HAP-1 (cell line): ENCODE measurements at places on chromosomes 16 and 17.

DNA sequence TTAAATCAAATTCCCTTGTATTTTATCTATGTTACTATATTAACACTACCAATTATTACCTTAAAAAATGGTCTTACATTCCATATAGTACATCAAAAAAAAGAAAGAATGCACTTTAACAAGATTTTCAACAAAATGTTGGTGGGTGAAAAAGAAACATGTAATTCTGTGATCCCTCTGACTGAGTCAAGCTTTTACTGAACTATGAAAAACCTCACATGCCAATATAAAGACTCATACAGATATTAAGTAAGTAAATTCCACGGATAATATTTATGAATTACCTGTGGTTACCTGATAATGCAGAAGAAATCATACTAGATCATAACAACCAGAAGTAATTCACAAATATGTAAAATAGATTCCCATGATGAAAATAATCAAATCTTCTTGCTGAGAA is 12.4 kb downstream of the COIL start:
- DNase-seq: no peak

- no peak for DNase-seq
These were observed 18.5 kb downstream of the DEXI start for GRCh38 chr16:10923650-10924214.

GRCh38 chr17:10629706-10630105 is 27.4 kb downstream of the MYH3 start:
- DNase-seq: no peak

- DNase-seq: no peak
These were observed 91.8 kb downstream of the YPEL2 start for GRCh38 chr17:59423137-59423724.

GRCh38 chr16:9035996-9036395 is 55.4 kb upstream of the HAPSTR1 start:
- no peak for DNase-seq

DNA sequence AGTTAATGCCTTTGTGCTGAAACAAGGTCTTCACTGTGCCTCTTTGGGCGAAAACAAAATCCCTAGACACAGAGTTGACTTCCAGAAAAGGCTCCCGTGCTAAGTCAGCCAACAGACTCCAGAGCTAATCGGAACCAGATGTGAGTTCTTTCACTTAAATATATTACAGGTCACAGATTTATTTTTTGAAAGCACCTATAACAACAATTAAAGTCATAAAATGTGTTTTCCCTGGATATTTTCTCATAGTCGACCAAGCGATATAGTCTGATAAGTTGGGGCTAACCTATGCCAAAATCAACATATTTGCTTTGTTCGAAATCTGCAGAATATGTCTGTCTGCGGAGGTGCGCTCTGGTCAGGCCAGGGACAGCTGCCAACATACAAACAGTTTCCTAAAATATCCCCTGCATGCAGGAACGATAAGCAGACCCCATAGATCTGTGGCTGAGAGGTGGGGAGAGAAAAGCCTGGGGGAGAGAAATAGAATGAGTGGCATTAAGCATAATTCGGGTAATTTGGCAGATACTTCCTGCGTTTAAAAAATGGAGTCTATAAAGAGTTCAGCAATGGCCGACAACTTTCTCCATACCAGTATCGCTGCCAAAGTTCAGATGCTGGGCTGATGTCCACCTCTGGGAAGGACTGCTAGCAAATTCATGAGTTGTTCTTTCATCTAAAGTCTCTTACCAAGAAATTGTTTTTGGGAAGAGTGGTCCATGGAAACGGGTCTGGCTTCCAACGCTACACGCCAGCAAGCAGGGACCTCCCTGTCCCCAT is 50.8 kb upstream of the MYH10 start:
- DNase-seq: no peak

DNA sequence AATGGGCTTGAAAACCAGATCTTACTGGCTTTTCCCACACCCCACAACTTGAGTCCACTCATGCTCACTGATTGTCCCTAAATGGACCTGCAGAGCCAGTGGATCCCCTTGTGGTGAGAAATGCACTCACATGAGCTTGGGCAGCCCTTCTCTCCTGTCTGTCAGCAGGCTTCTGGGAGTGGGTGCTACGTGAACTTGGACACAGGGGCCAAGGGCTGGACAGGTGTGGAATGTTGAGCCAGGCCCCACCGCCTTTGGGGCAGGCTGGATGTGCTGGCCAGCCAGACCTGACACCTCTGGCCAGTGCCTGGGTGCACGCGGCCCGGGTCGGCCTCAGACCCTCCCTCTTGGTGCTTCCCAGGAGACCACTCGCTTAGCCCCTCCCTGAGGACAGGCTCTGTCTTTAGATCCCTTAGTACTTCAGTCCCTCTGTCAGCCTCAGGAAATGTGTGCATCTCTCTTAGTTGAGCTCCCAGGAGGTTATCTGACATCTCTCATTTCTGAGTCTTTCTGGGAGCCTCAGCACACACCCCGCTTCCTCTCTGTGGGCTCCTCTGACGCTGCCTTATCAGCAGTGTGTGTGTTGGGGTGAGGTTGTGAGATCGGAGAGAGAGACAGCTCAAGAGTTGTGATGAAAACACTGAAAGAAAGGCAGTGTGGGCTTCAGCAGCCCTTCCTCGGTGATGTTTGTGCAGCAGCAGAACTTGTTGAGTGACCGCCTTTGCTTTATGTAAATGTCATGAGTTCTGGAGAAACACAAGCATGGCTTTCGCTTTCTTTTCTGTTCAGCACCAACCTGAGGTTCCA is 117.0 kb downstream of the RAB11FIP4 start:
- no peak for DNase-seq

DNA sequence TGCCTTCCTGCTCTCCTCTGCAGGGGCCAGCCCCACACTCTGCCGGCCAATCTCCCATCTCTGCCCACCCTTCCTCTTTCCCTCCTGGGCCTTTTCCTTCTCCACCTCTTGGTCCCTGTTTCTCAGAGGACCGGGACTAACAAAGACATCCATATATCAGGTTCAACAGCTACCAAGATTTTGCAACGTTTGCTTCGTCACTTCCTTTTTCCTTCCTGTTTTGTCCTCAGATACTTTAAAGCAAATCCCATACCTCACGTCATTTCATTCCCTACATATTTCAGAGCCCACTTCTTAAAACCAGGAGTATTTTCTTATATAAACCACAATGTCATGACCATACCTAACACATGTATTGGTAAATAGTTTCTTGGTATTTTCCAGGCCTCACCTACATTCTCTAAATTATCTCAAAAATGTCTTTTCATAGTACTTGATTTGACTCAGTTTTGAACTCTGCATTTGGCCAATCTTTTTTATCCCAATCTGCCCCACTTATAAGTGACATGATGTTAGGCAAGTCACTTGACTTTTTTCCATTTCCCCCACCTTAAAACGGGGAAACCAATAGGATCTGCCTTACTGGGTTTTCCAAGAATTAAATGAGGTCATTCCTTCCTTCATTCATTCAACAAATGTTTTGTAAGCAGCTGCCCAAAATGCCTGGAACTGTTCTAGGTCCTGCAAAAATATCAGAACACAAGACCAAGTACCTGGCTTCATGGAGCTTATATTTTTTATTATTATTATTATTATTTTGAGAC is 7.2 kb upstream of the USP10 start:
- no peak for DNase-seq

DNA sequence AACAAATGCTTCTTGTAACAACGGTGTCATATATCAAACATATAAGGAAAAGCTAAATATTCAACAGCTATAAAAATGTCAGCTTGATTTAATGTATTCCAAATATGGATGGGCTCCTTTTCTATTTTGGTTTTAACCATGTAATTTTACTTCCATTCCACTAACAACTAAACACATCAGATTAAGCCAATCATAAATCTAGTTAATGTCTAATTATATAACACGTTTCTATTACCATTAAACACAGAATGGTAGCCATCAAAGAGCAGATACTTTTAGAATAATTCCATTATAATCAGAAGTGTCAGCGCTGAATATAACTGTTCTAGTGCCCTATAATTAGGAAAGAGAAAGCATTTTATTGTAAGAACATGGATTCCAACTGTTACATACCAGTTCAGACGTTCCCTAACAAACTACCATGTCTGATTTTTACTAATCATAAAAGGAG is 10.0 kb downstream of the CMC2 start:
- no peak for DNase-seq

- DNase-seq: no peak
These were observed 37.7 kb downstream of the TMEM114 start for GRCh38 chr16:8552487-8553221.

- DNase-seq: no peak
These were observed at the start of gene HS3ST2 for GRCh38 chr16:22813948-22814710. Gene HS3ST2, plus strand, starts transcription at chr16:22814162. Its CDS starts 449 bp downstream, at chr16:22814611.

DNA sequence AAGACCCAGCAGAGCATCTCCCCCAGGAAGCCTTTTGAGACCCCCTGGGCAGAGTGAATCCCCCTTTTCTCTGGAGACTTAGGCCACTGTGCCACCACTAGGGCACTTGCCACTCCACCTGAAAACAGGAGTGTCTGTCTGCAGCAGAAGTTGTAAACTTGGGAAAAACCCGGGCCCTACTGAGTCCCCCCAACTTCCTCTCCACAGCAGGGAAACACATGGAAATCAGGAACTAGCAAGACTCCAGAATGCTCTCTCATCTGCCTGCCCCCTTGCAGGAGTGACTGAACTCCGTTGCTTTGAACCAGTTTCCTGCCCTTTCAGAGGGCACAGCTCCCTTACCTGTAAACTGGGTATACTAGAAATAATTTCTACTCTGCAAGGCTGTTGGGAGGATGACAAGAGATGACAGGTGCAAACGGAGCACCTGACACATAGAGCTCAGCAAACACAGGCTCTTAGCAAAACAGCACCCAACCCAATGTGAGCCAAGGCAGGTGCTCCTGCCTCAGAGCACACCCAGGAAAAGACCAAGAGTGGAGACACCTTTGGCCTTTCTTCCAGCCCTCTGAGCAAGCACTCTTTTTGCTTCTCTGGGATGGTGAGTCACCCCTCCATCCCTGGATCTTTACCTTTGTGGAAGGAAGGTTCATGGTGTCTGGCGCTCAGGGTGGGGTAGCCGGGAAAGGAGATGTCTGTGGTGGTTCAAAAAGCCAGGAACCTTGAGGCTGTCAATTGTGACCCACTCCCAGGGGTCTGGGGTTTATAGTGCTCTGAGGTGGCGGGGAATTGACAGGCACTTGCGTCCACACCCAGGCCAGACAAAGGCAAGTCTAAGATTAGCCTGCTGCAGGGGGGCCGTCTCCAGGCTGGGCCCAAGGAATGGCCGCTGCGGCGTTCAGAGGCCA is at the start of gene HCRT:
TSS of gene HCRT (minus strand) at position 740 of the 908 bp plus-strand sequence. CDS start at position 653, 87 bp downstream.
- no peak for DNase-seq

- DNase-seq: no peak
These were observed 3.6 kb downstream of the MYO1C start for GRCh38 chr17:1488826-1489270.

- DNase-seq: no peak
These were observed 44.7 kb upstream of the PRSS54 start for GRCh38 chr16:58339452-58339981.

DNA sequence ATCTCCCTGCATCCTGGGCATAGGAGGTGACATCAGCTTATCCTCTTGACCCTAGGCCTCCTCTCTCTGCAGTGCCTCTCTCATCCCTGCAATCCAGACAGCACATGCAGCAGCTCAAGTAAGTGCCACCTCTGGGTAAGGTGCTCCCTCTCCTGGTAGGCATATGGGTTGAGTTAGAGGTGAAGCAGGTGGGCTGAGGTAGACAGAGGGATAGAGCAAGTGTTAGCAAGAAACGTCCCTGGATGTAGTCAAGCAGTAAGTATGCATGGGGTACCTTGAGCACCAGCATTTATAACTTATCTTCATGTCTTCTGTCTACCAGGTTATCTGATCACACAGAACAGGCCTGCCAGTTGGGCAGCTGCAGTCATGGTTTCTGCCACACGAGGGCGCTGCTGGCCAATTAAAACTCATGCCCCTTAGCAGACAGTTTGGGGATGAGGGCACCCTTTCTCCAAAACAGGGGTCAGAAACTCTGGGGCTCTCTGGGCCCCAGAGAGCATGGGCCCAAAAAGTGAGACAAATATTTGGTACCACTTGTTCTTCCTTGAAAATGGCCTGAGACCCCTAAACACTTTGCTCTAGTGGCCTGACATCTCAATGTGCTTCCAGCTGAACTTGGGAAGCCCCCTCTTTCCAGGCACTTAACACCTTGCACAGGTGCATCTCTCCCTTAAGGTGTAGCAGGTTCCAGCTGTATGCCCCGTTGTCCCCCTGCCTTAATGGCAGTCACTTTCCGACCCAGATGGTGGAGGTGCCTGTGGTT is 59.8 kb downstream of the NEUROD2 start:
- DNase-seq: peak; percentile 81

- no peak for DNase-seq
These were observed 7.2 kb upstream of the MAP2K3 start for GRCh38 chr17:21277332-21277731.

GRCh38 chr16:68088130-68088972 is 3.2 kb downstream of the NFATC3 start:
- DNase-seq: no peak

GRCh38 chr17:12136243-12136642 is 115.6 kb downstream of the MAP2K4 start:
- DNase-seq: no peak

DNA sequence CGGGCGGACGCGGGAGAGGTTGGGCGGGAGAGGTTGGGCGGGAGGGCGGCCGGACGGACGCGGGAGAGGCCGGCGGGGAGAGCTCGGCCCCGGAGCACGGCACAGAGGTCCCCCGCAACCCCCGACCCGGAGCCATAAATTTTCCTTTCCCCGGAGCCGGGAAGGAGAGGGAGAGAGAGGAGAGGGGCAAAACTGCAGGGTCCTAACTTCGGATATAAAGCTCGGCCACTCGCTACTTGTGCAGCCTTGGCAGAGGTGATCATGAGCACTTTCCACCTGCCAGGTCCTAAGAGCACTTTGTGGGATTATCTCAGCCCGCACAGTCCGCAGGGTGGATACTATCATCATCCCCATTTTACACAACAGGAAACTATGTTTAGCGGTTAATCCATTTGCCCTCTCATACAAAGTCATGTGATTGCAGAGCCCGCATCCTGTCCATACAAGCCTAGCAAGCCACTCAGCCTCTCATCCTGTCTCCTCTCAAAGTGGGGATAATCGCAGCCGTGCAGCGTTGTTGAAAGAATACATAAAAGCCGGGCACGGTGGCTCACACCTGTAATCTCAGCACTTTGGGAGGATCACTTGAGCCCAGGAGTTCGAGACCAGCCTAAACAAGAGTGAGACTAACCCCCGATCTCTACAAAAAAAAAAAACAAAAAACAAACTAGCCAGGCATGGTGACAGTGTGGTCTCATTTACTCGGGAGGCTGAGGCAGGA is 780 bp upstream of the DCAKD start:
- peak; percentile 29 for DNase-seq

GRCh38 chr16:27096375-27096774 is 29.6 kb downstream of the C16orf82 start:
- DNase-seq: no peak
